ENCODE measurements at places on chromosomes 3 and 15. TPM values are rescaled to one million over a fixed set of nuclear protein-coding genes. Genes with fewer than 3 reads are reported as not detected.

- no peak overlapping the region for H3K27ac ChIP-seq
- no peak for DNase-seq
- no peaks in the 10 kb centered on the region for H3K36me3 ChIP-seq
- no peaks in the 10 kb centered on the region for H3K4me1 ChIP-seq
- no peak overlapping the region for H3K4me3 ChIP-seq
Measured at GRCh38 chr3:176919836-176920765, 277.2 kb downstream of the TBL1XR1 start.

DNA sequence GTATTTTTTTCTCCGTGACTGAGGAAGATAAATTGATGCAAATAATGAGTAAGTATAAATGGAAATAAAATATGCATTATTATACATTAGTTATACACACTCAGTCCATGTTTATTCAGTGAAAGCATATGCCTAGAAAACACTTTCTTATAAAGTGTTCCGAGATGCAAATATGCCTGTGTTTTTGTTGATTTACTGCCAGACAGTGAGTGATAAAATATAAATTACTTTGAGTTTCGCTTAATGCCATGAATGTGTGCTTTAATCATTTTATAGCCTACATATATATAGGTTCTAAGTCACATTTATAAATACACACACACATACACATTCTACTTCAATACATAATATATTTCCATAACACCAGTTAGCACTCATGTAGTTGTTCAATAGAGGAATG is 569.2 kb downstream of the UNC13C start:
- no peak overlapping the region for H3K27ac ChIP-seq
- H3K27me3 ChIP-seq: no peaks in the 10 kb centered on the region
- DNase-seq: no peak
- no peaks in the 10 kb centered on the region for H3K4me1 ChIP-seq
- no peaks in the 10 kb centered on the region for H3K36me3 ChIP-seq
- no peak overlapping the region for H3K4me3 ChIP-seq

TMEM42 gene
- 13.0 TPM for total RNA-seq

CDCP1 gene
- 0.48 TPM for total RNA-seq

DNA sequence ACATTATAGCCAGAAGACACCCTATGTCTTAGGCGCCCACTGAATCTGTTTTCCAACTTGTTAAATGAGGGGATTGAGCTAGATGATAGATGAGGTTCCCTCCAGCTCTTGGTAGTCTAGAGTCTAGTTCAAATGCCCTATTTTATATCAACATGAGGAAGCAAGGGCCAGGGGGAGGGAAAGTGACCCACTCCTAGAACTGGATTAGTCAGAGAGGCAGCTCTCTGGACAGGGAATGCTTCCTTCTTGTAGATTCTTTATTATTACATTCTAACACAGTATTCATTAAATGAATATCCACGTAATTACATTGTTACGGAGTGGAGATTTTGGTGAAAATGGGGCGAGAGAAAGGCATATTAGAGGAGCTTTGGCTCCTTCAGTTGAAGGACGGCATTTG is 89.5 kb downstream of the RAD18 start:
- no peaks in the 10 kb centered on the region for H3K27me3 ChIP-seq
- no peak overlapping the region for H3K27ac ChIP-seq
- no peaks in the 10 kb centered on the region for H3K4me1 ChIP-seq
- DNase-seq: no peak
- H3K4me3 ChIP-seq: no peak overlapping the region
- H3K36me3 ChIP-seq: peaks cover 13% of the 10 kb centered on the region

GRCh38 chr3:126378341-126378751 is 16.4 kb upstream of the CFAP100 start:
- no peak overlapping the region for H3K27ac ChIP-seq
- H3K27me3 ChIP-seq: peaks cover 14% of the 10 kb centered on the region
- no peak overlapping the region for H3K4me3 ChIP-seq
- no peak for DNase-seq

- no peak for DNase-seq
- H3K36me3 ChIP-seq: no peaks in the 10 kb centered on the region
- H3K4me1 ChIP-seq: peaks cover 2% of the 10 kb centered on the region
- no peak overlapping the region for H3K27ac ChIP-seq
Measured at GRCh38 chr15:68885070-68885469, 45.3 kb upstream of the SPESP1 start.

DNA sequence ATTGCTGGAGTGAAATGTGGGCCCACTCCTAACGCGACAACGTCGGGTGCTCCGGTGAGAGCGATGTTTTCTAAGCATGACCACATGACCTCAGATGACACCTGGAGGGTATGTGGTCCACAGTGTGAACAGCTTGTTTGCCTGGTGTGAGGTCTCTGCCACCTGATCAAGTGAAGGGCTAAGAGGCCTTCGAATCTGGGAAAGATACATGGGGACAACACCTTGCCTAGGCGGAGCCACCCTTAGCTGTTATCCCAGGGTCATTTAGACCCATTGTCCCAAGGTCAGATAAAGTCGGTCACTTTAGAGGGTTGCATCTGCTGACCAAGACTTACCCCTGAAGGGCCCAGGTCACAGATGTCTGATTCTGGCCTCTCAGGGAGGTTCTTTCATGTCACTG is 34.9 kb upstream of the ALDH1A3 start:
- DNase-seq: no peak
- no peak overlapping the region for H3K27ac ChIP-seq
- peaks cover 4% of the 10 kb centered on the region for H3K4me1 ChIP-seq
- H3K36me3 ChIP-seq: no peaks in the 10 kb centered on the region
- H3K4me3 ChIP-seq: no peak overlapping the region
- peaks cover 10% of the 10 kb centered on the region for H3K27me3 ChIP-seq

- no peak overlapping the region for H3K4me3 ChIP-seq
- peaks cover 21% of the 10 kb centered on the region for H3K27me3 ChIP-seq
- no peaks in the 10 kb centered on the region for H3K36me3 ChIP-seq
- DNase-seq: no peak
Measured at GRCh38 chr15:65362491-65362890, 15.3 kb downstream of the IGDCC3 start.

IP6K2 gene
- 41.6 TPM for total RNA-seq

DNA sequence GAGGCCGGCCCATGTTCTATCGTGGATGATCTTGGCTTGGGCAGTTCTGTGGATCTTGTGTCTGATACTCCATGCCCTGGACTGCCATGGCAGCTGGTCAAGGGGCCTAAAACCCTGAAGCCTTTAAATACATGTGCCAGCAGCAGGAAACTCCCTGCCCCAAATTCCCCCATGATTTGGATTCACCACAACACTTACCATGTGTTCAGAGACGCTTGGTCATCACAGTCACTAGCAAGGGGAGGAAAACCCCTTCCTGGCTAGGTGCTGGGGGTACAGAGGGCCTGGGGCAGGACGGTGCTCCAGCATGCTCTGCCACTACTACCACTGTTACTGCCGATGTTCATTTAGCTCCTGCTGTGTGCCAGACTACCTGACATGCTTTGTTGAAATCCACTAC is 94.4 kb downstream of the DNAJB8 start:
- H3K4me1 ChIP-seq: peaks cover 4% of the 10 kb centered on the region
- no peaks in the 10 kb centered on the region for H3K27me3 ChIP-seq
- no peaks in the 10 kb centered on the region for H3K36me3 ChIP-seq

DNA sequence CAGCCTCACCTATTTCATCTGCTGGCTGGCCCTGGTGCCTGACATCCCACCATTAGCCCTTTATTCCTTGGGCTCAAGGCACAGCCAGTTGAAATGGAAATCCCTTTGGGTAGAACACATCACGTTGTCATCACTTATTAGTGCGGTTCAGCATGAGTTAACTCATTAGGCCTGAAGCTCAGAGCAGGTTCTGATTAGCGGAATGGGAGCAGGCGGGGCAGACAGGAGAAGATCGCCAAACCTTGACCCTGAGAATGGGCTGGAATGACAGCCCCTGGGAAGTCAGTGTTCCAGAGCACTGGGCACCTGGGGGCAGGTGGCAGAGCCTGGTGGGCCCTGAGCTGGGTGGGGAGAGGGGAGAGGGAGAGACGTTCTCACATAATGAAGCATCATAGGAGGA is 5.8 kb downstream of the ITGA11 start:
- H3K27ac ChIP-seq: no peak overlapping the region
- H3K27me3 ChIP-seq: peaks cover 13% of the 10 kb centered on the region

TAGLN3 gene
- total RNA-seq: 0.78 TPM

DNA sequence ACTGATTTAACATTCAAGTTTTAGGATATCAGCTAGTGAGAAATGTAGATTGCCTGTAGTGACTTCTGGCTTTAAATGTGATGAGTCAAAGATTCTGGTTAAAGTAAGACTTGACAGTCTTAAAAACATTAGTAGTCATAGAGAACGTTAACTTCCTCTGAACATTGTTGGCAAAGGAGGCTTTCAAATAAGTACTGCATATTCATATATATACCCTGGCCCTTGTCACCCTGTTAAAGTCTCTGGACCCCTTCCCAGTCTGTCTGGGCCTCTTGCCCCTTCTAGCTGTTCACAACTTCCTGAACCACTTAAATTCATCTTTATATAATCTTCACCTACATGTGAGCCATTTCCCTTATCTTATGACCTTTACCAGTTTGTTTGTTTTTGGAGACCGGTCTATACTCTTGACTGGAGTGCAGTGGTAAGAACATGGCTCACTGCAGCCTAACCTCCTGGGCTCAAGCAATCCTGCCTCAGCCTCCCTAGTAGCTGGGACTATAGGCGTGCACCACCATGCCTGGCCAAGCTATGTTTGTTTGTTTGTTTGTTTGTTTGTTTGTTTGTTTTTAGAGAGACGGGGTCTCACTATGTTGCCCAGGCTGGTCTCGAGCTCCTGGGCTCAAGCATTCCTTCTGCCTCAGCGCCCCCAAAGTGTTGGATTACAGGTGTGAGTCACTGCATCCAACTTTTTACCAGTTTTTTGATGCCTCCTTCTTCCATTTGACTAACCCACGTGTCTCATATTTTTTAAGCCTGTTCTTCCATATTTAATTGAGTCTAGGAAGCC is 64.4 kb upstream of the CRTC3 start:
- peak overlapping the region; percentile 50 for H3K27ac ChIP-seq
- H3K27me3 ChIP-seq: no peaks in the 10 kb centered on the region
- H3K4me1 ChIP-seq: peaks cover 26% of the 10 kb centered on the region

FAM162A gene
- total RNA-seq: 99.1 TPM

GRCh38 chr15:93072011-93072410 is 17.0 kb downstream of the RGMA start:
- H3K4me3 ChIP-seq: no peak overlapping the region
- no peak overlapping the region for H3K27ac ChIP-seq
- no peaks in the 10 kb centered on the region for H3K36me3 ChIP-seq
- H3K4me1 ChIP-seq: peaks cover 10% of the 10 kb centered on the region
- H3K27me3 ChIP-seq: peaks cover 41% of the 10 kb centered on the region

RAB6B gene
- total RNA-seq: 3.9 TPM

- H3K4me3 ChIP-seq: no peak overlapping the region
Measured at GRCh38 chr15:68345481-68345880, 67.9 kb downstream of the FEM1B start.

CSPG4 gene
- not detected for total RNA-seq

DNA sequence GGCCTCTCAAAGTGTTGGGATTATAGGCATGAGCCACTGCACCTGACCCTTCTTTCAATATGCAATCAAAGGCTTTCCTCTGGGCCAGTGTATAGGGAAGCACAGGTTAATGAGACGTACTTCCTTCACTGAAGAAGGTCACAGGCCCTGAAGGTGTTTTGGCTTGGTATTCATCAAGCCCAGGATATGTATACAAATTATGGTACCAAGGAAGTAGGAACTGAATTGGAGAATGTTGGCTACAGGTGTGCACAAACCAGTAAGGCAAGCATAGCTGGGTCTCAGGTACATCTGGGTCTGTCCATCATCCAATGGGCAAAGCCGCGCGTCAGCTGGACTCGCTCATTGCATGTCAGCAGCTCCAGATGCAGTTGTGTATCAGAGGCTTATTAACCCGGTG is 237.9 kb downstream of the ADAMTS17 start:
- no peaks in the 10 kb centered on the region for H3K27me3 ChIP-seq
- no peaks in the 10 kb centered on the region for H3K36me3 ChIP-seq
- no peaks in the 10 kb centered on the region for H3K4me1 ChIP-seq
- H3K27ac ChIP-seq: no peak overlapping the region
- H3K4me3 ChIP-seq: no peak overlapping the region
- no peak for DNase-seq

FMN1 gene
- not detected for total RNA-seq

PRR20G gene
- not detected for total RNA-seq

THSD4 gene
- total RNA-seq: not detected

DNA sequence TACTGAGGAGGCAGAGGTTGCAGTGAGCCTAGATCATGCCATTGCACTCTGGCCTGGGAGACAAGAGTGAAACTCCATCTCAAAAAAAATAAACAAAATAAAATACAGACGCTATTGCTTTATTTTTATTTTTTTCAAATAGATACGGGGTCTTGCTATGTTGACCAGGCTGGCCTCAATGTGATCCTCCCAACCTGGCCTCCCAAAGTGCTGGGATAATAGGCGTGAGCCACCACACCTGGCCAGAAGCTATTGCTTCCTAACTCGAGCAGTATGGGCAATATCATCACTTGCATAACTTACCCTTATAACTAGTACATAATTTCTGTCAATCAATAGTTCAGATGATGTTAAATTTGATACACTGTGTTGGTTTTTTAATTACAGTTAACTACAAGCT is 3.0 kb downstream of the ARF4 start:
- peaks cover 15% of the 10 kb centered on the region for H3K36me3 ChIP-seq
- H3K4me3 ChIP-seq: no peak overlapping the region
- DNase-seq: no peak

SEMA3G gene
- total RNA-seq: 0.14 TPM

DNA sequence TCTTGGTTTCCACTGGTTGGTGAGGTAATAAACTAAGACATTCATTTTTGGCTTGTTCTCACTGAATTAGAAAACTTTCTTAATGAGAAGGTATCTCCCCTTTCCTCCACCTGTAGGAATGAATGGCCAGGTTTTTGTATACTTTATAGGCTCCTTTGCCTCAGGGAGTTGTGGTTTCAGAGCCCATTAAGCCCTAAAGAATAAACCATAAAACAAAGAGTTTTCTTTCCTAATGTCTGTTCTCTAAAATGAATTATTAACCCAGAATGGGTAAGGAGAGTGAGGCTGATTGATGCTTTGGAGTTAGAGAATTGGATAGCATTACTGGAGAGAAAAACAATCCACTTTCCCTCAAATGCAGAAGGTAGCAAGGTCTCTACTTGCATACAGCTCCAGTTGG is 67.6 kb downstream of the TIGIT start:
- no peaks in the 10 kb centered on the region for H3K27me3 ChIP-seq
- H3K4me1 ChIP-seq: peaks cover 17% of the 10 kb centered on the region
- peak overlapping the region; percentile 3 for H3K27ac ChIP-seq
- DNase-seq: no peak

ARGFX gene
- total RNA-seq: not detected

DNA sequence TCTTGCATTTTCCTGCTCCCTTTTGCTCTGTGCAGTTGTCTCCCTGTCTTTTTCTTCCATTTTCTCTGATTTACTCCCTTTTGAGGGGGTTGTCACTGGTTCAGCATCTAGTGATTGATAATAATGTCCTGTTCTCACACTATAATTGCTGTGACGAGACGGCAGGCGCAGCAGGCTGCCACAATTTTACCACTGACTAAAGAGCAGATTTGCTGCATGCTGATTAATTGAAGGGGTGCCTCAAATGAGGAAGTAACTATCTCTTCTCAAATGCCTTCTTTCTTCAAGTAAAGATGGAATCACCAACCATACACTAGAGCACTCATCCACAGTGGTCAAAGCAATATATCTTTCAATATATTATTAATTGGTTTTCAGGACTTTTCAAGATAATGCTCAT is 219.3 kb downstream of the CBLB start:
- H3K27me3 ChIP-seq: no peaks in the 10 kb centered on the region
- H3K4me1 ChIP-seq: no peaks in the 10 kb centered on the region
- H3K27ac ChIP-seq: no peak overlapping the region
- no peaks in the 10 kb centered on the region for H3K36me3 ChIP-seq
- no peak for DNase-seq

GRCh38 chr15:70703096-70703878 is 60.1 kb downstream of the UACA start:
- no peak overlapping the region for H3K4me3 ChIP-seq
- no peak overlapping the region for H3K27ac ChIP-seq
- DNase-seq: no peak
- H3K27me3 ChIP-seq: peaks cover 12% of the 10 kb centered on the region
- no peaks in the 10 kb centered on the region for H3K36me3 ChIP-seq

Measured in activated CD4-positive, alpha-beta memory T cell treated with anti-CD3 and anti-CD28 coated beads for 36 hours (primary cell).